ENCODE measurements at places on chromosomes 1 and 21. TPM values are rescaled to one million over a fixed set of nuclear protein-coding genes. Genes with fewer than 3 reads are reported as not detected.

DNA sequence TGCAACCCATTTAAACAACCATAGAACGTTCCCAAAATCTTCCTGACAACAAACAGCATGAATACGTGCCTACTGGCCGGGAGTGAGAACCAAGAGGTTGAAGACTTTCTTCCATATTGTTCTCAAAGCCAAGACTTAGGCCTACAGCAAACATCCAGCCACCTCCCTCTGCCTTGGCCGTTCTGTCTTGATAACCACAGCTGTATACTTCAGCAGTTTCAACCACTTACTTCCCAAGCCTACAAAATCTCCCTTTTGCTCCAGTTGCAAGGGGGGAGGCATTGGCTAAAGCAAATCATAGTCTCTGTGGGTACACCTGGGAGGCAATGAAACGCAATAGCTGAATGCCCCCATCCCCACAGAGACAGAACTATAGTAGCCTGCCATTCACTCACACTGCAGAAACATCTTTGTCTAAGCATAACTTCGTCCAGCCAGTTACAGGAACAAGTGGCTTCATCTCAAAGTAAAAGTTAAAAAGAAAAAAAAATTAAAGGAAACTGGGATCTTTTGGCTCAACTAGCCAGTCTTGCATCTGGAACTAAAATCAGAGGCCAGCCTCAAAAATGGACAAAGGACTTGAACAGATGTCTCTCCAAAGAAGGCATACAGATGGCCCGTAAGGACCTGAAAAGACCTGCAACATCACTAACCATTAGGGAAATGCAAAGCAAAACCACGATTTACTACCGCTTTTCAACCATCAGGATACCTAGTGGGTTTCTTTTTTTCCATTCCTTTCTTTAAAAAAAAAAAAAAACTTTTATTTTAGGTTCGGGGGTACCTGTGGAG is 186.0 kb downstream of the PSMG1 start:
- H3K4me3 ChIP-seq: no peak overlapping the region
- no peaks in the 10 kb centered on the region for H3K36me3 ChIP-seq
- no peaks in the 10 kb centered on the region for H3K4me1 ChIP-seq
- DNase-seq: no peak
- no peaks in the 10 kb centered on the region for H3K27me3 ChIP-seq
- no peak overlapping the region for H3K27ac ChIP-seq

- no peak overlapping the region for H3K4me3 ChIP-seq
- no peaks in the 10 kb centered on the region for H3K4me1 ChIP-seq
- H3K27ac ChIP-seq: no peak overlapping the region
- H3K36me3 ChIP-seq: no peaks in the 10 kb centered on the region
- H3K27me3 ChIP-seq: no peaks in the 10 kb centered on the region
Observed at GRCh38 chr1:150127868-150128267, 21.8 kb upstream of the PLEKHO1 start.

Gene TRIM58
- 1.7 TPM for total RNA-seq

- H3K27ac ChIP-seq: no peak overlapping the region
- no peaks in the 10 kb centered on the region for H3K36me3 ChIP-seq
- H3K4me1 ChIP-seq: no peaks in the 10 kb centered on the region
- H3K27me3 ChIP-seq: no peaks in the 10 kb centered on the region
- no peak for DNase-seq
- no peak overlapping the region for H3K4me3 ChIP-seq
Observed at GRCh38 chr21:32185103-32185502, 93.7 kb downstream of the MIS18A start.

DNA sequence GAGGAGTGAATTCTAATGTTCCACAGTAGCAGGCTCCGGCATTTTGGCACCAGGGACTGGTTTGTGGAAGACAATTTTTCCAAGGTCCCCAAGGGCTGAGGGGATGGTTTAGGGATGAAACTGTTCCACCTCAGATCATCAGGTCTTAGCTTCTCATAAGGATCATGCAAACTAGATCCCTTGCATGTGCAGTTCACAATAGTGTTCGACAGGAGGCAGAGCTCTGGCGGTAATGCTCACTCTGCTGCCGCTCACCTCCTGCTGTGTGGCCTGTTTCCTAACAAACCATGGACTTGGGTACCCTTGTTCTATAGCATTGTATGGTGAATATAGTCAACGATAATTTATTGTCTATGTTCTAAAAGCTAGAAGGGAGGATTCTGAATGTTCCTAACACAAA is 16.6 kb downstream of the CRNN start:
- no peaks in the 10 kb centered on the region for H3K27me3 ChIP-seq
- no peak overlapping the region for H3K27ac ChIP-seq
- H3K36me3 ChIP-seq: peaks cover 25% of the 10 kb centered on the region
- H3K4me3 ChIP-seq: no peak overlapping the region

- no peak overlapping the region for H3K4me3 ChIP-seq
- no peak overlapping the region for H3K27ac ChIP-seq
- H3K27me3 ChIP-seq: no peaks in the 10 kb centered on the region
- DNase-seq: peak; percentile 31
Observed at GRCh38 chr1:150558761-150559655, 9.8 kb downstream of the ADAMTSL4 start.

- H3K4me1 ChIP-seq: no peaks in the 10 kb centered on the region
- DNase-seq: no peak
- H3K27me3 ChIP-seq: no peaks in the 10 kb centered on the region
- no peak overlapping the region for H3K4me3 ChIP-seq
- H3K27ac ChIP-seq: no peak overlapping the region
Observed at GRCh38 chr1:89444791-89445190, 79.8 kb upstream of the LRRC8B start.

GRCh38 chr1:41387667-41388091 is 26.4 kb downstream of the FOXO6 start:
- H3K27me3 ChIP-seq: peaks cover 11% of the 10 kb centered on the region
- no peaks in the 10 kb centered on the region for H3K36me3 ChIP-seq
- H3K4me3 ChIP-seq: no peak overlapping the region
- H3K27ac ChIP-seq: no peak overlapping the region

GRCh38 chr1:77227381-77227780 is 8.2 kb upstream of the PIGK start:
- H3K36me3 ChIP-seq: peaks cover 11% of the 10 kb centered on the region
- H3K27me3 ChIP-seq: no peaks in the 10 kb centered on the region
- H3K4me1 ChIP-seq: no peaks in the 10 kb centered on the region

- DNase-seq: peak; percentile 49
- no peak overlapping the region for H3K27ac ChIP-seq
- H3K36me3 ChIP-seq: no peaks in the 10 kb centered on the region
- H3K4me1 ChIP-seq: no peaks in the 10 kb centered on the region
- peaks cover 23% of the 10 kb centered on the region for H3K27me3 ChIP-seq
Observed at GRCh38 chr1:245155272-245156040, 671 bp downstream of the KIF26B start.

GRCh38 chr1:33086384-33086850 is 5.5 kb downstream of the AZIN2 start:
- H3K36me3 ChIP-seq: no peaks in the 10 kb centered on the region
- no peak overlapping the region for H3K4me3 ChIP-seq
- DNase-seq: peak; percentile 85
- 0 out of 2 replicates have a peak, but pooled peaks cover 2% of the 10 kb centered on the region for H3K4me1 ChIP-seq
- no peak overlapping the region for H3K27ac ChIP-seq
- peaks cover 27% of the 10 kb centered on the region for H3K27me3 ChIP-seq

GRCh38 chr1:112995890-112996289 is 39.9 kb upstream of the SLC16A1 start:
- H3K4me3 ChIP-seq: no peak overlapping the region
- peaks cover 5% of the 10 kb centered on the region for H3K36me3 ChIP-seq
- no peaks in the 10 kb centered on the region for H3K27me3 ChIP-seq

DNA sequence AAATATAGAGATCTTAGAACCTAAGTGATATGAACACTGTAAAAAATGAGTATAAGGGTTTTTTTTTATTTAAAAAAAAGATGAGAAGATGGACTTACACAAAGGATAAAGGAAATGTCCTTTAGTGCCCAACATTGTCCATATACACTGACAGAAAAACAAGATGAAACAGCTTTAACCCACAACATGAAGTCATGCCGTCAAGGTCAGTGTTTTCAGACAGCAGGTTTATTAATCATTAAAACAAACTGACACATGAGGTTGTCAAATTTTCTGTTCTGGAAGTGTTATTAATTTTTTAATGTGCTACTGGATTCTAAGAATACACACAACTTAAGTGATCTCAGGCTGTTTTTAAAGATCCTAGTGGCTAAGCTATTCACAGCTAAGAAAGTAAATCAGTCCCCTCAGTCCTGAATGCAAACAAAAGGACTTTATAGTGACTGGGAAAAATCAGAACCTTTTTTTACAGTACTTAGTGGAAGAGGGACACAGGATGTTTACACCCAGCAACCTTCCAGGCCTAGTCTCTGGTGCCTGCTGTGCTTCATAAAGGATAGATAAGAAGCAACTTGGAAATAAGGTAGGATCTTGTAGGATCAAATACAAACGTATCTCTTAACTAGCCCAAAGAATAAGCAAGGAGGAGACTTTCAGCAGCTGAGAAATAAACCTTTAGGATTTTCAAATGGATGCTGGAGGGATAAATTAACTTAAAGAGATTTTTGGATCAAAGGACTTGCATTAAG is 21.9 kb upstream of the PKN2 start:
- H3K36me3 ChIP-seq: no peaks in the 10 kb centered on the region
- no peak overlapping the region for H3K4me3 ChIP-seq
- no peak for DNase-seq
- no peaks in the 10 kb centered on the region for H3K27me3 ChIP-seq
- no peak overlapping the region for H3K27ac ChIP-seq

DNA sequence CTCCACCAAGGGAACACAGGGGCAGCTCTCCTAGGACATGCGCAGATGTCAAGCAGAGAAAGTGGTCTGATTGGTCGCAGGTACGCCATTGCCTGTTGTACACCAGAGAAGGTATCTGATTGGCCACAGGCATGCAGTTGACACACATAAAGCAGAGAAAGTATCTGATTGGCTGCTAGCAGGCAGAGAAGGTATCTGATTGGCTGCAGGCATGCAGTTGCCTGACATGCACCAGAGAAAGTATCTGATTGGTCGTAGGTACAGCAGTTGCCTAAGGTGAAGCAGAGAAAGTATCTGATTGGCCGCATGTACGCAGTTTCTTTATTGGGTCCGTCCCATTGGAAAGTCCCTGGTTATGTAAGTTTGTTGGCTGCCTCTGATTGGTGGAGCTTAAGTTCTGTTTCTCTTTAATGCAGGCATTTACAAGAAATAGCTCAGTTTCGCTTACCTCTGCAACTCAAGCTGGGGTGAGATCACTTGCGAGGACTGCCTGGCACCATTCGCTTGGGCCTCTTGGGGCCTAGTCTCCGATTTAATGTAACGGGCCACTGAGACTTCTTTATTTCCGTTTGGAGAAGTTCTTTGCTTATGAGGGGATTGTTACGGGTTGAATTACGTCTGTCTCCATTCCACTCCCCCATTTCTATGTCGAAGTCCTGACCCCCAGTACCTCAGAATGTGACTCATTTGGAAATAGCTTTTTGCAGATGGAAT is 74.2 kb downstream of the SIK1 start:
- H3K27ac ChIP-seq: no peak overlapping the region
- no peaks in the 10 kb centered on the region for H3K4me1 ChIP-seq
- H3K4me3 ChIP-seq: no peak overlapping the region
- H3K36me3 ChIP-seq: no peaks in the 10 kb centered on the region
- H3K27me3 ChIP-seq: no peaks in the 10 kb centered on the region

- no peak overlapping the region for H3K27ac ChIP-seq
- DNase-seq: no peak
- peaks cover 8% of the 10 kb centered on the region for H3K36me3 ChIP-seq
- H3K27me3 ChIP-seq: no peaks in the 10 kb centered on the region
- H3K4me1 ChIP-seq: no peaks in the 10 kb centered on the region
Observed at GRCh38 chr1:13661539-13661938, 38.4 kb upstream of the PRDM2 start.

- DNase-seq: no peak
- H3K27me3 ChIP-seq: no peaks in the 10 kb centered on the region
- H3K27ac ChIP-seq: no peak overlapping the region
- H3K4me3 ChIP-seq: no peak overlapping the region
- no peaks in the 10 kb centered on the region for H3K4me1 ChIP-seq
Observed at GRCh38 chr21:45721671-45722070, 78.1 kb downstream of the PCBP3 start.

- H3K36me3 ChIP-seq: no peaks in the 10 kb centered on the region
- no peak overlapping the region for H3K4me3 ChIP-seq
- peaks cover 5% of the 10 kb centered on the region for H3K4me1 ChIP-seq
- no peaks in the 10 kb centered on the region for H3K27me3 ChIP-seq
- H3K27ac ChIP-seq: no peak overlapping the region
Observed at GRCh38 chr1:118246646-118247045, 61.6 kb upstream of the SPAG17 start.

GRCh38 chr1:85815906-85816305 is 107.7 kb upstream of the ZNHIT6 start:
- no peak overlapping the region for H3K27ac ChIP-seq
- no peaks in the 10 kb centered on the region for H3K4me1 ChIP-seq
- H3K4me3 ChIP-seq: no peak overlapping the region
- no peaks in the 10 kb centered on the region for H3K36me3 ChIP-seq
- no peak for DNase-seq

DNA sequence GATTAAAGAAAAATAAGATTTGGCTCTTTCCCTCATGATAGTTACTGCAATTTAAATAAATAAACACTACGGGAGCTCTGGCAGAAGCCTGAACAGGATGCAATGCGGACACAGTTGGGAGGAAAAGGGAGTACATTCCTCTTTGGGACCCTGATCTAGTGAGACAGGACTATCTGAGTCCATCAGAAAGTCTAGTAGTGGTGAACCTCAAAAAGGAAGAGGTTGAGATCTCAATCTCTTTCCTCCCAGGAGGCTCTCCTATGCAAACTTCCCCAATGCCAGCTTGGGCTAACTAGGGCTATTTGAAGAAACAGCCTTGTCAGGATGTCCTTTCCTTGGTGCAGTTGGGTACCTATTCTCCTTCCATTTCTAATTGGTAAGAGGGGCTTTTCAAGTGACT is 4.9 kb upstream of the ABCD3 start:
- peaks cover 2% of the 10 kb centered on the region for H3K4me1 ChIP-seq
- H3K36me3 ChIP-seq: no peaks in the 10 kb centered on the region
- no peak for DNase-seq
- no peaks in the 10 kb centered on the region for H3K27me3 ChIP-seq

Gene CBR3
- total RNA-seq: 2.4 TPM

DNA sequence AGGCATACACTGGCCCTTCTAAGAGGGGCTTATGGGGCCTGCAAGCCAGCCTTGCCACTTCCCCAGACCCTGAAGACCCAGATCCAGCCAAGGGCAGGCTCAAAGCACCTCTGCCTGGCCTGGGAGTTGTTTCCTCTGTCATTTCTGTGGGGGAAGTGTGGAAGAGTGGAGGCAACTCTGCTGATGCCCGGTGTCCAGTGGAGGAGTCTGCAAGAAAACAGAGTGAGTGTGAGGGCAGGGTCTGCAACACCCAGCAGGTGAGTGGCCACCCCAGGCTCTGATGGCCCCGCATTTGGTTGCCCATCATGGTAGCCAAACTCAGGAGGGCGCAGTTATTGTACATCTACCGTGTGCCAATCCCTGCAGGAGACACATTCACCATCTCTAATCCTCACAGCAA is 8.4 kb downstream of the CLEC20A start:
- no peak overlapping the region for H3K27ac ChIP-seq
- H3K27me3 ChIP-seq: no peaks in the 10 kb centered on the region
- no peak for DNase-seq
- no peaks in the 10 kb centered on the region for H3K36me3 ChIP-seq

GRCh38 chr1:36988741-36989193 is 45.5 kb downstream of the GRIK3 start:
- no peak for DNase-seq
- H3K4me1 ChIP-seq: no peaks in the 10 kb centered on the region
- H3K27ac ChIP-seq: no peak overlapping the region
- no peak overlapping the region for H3K4me3 ChIP-seq

GRCh38 chr1:173549813-173550212 is 53.1 kb downstream of the SLC9C2 start:
- no peaks in the 10 kb centered on the region for H3K4me1 ChIP-seq
- no peak overlapping the region for H3K27ac ChIP-seq
- H3K4me3 ChIP-seq: no peak overlapping the region
- no peaks in the 10 kb centered on the region for H3K27me3 ChIP-seq
- no peak for DNase-seq

All from H9 (cell line).